Erythroblast (primary cell): ENCODE measurements at places on chromosomes 7 and 10.

DNA sequence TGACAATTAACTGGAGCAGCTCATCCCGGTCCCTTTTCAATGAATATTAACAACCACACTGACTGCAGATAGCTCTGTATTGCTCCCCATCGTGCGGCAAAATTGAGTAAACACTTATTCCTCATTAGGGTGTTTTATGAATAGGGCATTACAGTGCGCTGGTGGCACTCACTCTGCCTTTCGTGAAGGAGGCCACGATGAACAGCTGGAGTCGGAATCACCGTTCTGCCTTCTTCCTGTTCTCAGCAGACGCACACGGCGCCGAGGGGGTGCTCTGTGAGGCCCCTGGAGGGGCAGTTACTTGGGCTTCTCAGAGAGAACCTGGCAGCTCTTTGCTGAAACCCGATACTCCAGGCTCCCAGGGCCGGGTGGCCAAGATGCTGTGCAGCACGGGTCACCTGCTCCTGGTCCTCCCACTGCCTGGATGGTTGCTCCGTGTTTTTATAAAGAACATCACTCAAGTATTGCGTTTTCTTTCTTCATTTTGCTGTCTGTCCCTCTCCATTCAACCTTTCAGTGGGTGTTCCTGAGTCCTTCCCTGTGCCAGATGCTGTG lies 241.9 kb downstream of the GLRX3 start:
- DNase-seq = no peak

DNA sequence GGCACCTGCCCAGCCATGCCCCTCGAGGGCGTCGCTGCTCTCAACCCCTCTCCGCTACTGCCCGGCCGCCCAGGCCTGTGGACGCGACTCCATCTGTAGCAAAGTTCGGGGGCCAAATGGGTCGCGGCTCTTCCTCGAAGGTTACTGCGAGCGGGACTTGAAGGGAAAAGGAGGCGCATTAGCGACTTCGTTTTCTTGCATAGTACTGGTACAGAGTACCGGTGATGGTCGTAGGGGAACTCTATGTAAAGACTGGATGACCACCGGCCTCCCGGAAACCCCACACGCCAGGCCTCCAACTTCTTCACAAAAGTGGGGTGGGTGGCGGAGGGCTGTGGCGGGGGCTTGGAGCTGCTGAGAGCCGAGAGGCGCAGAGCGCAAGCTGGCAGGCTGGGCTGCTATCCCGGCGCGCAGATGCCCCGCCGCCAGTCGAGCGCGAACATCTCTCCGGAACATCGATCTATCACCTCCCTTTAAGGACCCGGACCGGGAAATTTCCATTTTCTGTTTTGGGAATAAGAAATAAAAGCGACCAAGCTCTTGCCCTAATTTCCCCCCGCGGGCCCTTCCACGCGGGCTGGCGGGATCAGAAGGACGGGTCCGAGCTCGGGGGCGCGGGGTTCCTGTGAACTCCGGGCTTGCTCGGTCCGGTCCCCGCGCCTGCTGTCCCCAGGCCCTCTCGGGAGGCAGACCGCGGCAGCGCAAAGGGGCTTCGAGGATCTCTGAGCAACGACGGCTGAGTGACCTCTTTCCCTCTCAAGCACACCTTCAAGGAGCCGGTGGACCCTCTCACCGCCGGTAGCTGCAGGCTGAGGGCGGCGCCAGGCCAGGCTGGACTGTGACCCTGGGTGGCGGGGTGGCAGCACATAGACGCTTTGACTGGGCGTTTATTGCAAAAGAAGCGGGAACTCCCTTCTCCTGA lies 12.2 kb upstream of the FEZF1 start:
- DNase-seq = no peak

GRCh38 chr10:79420974-79421688 lies 24.3 kb downstream of the ZCCHC24 start:
- no peak for DNase-seq

DNA sequence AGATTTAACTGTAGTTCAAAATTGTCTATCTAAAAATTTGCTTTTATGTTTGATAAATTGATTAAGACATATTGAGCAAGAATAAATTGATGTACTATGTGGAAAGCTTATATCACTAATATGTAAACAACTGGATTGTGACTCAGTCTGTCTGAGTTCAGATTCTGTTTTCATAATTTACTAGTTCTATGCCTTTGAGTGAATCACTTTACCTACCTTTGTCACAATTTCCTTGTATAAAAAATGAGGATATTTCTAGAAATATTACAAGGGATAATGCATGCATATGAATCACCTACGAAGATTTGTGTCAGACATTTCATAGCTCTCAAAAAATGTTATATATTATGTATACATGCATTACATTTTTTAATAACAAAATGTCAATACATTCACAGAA lies 245.1 kb upstream of the ZWINT start:
- no peak for DNase-seq

DNA sequence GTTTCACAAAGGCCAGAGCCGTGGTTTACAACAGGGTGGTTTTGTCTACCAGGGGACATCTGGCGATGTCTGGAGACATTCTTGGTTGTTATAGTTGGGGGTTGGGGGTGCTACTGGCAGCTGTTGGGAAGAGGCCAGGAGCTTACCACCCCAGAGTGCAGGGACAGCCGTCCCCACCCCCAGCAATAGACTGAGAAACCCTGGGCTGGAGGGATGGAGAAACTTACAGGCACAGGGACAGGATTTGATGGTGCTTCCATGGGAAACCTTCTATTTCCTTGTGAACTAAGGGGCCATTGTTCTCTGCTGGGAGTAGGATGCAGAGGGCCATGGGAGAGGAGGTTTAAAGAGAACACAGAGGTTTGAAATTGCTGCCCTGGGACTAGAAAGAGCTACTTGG lies 10.9 kb downstream of the ADCK2 start:
- no peak for DNase-seq

- no peak for DNase-seq
Observed at GRCh38 chr7:87267239-87267900, 47.8 kb upstream of the TMEM243 start.

GRCh38 chr10:57202356-57202755 lies 841.3 kb upstream of the ZWINT start:
- no peak for DNase-seq

GRCh38 chr7:41110186-41110585 lies 592.7 kb downstream of the INHBA start:
- no peak for DNase-seq
